Adrenal gland (tissue), 19 donors: ENCODE measurements at places on chromosomes 6 and 20.
A peak's percentile ranks its signal among the peaks of the same experiment; 100 is the strongest.

DNA sequence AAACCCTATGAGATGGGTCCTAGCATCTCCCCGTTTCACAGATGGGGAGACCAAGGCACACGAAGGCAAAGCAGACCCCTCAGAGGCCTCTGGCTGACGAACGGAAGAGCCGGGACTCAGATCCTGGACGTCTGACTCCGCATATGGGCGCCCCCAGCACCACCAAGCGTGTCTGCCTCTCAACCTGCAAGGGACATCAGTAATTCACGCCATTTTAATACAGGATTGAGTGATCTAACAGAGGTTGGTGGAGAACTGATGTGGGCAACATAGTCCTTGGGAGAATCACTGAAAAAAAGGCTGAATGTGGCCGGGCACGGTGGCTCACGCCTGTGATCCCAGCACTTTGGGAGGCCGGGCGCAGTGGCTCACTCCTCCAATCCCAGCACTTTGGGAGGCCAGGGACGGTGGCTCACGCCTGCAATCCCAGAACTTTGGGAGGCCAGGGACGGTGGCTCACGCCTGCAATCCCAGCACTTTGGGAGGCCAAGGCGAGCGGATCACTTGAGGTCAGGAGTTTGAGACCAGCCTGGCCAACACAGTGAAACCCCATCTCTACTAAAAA lies 206.6 kb downstream of the DLL1 start:
- DNase-seq, result no peak
- H3K4me1 ChIP-seq, result no peaks in the 10 kb centered on the region
- no peaks in the 10 kb centered on the region for H3K27me3 ChIP-seq
- no peak overlapping the region for H3K4me3 ChIP-seq

DNA sequence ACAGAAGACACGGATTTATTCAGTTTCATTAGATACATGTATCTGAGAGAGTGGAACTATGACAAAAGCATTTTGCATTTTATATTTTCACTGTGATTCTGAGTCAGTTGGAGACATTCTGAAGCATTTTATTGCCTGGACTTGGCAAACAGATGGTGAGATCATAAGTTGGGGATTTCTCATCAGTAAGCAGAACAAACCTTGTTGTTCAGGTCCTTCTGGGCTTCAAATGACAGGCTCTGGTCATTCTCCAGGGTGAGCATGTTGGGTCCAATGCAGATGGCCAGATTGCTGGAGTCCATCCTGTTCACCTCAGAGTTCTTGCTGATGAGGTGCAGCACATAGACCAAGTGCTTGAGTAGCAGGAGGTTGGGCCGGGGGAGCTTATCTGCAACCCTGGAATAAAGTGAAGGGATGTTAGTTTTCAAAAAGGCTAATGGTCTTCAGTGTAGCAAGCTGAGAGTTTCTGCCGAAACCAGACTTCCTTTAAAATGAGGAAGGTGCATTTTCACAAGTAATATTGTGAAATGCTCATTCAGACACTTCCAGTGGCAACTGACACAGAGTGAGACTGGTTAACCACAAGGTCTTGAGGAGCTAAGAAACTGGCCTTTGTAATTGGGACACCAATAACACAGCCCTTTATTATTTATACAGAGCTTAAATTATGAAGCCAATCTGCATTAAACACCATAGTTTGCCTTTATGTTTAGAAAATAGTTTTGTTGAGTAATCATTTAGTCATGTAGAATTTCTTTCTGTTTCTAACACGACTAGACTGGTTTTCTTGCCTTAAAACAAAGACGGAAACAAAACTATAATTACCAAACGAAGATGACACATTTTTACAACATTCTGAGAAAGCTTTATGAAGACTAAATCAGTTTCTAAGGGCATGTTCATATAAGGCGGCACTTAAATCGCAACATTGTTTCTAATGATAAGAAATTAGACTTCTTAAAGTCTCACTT lies 5.6 kb downstream of the TAGAP start:
- H3K4me3 ChIP-seq, result no peak overlapping the region
- no peaks in the 10 kb centered on the region for H3K27me3 ChIP-seq
- H3K27ac ChIP-seq, result peak overlapping the region; percentile 79
- H3K4me1 ChIP-seq, result peaks cover 6% of the 10 kb centered on the region
- H3K36me3 ChIP-seq, result no peaks in the 10 kb centered on the region

DNA sequence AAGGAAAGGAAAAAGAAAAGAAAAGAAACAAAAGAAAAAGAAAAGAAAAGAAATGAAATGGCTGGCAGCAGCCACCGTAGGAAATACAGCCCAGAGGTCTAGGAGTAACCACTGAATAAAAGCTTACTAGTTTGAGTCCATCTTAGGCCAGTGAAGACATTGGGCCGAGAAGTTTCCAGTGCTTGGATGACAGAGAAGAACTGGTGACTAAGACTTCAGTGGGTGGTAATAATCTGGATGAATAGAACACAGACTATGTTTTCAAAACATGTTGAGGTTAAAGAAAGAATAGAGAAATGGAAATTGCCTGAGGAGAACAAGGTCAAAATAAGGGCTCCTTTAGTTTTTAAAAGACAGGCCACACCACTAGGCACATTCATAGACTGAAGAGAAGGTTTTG lies 198.8 kb downstream of the ATXN1 start:
- H3K27ac ChIP-seq, result no peak overlapping the region
- no peaks in the 10 kb centered on the region for H3K4me1 ChIP-seq
- no peaks in the 10 kb centered on the region for H3K36me3 ChIP-seq
- H3K27me3 ChIP-seq, result no peaks in the 10 kb centered on the region

DNA sequence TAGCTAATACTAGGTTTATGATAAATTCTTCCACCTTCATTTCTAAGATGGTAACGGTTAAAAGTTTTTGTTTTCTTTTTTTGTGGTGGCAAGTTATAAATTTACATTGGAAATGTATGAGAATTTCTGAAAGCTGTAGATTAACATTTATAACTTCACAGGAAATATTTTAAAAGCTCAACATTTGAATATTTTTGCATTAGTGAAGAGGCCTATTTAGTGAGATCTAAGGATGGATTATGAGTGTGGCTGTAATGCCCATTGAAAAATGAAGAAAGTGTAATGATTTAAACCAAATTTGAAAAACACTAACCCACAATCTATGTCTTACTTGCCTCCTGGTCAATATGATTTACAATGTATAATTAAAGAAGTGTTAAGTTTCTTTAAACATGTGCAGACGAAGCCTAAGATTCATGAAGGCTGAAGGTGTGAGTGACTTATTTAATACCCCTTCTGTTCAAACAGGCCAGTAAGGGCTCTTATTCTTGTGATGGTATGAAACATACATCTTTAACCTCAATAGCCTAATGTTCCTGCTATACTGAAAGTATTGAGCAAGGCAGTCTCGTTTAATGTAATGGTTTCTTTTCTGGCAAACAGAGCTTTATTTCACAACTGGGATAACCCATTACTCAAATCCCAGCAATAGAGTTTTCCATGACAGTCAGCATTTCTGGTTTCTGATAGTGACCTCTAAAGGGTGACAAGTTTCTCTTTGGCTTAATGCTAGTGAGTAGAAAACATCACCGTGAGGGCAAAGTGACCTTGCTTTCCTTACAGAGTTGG lies 13.2 kb downstream of the HDGFL1 start:
- no peak for DNase-seq
- no peak overlapping the region for H3K27ac ChIP-seq
- H3K4me1 ChIP-seq, result no peaks in the 10 kb centered on the region
- no peaks in the 10 kb centered on the region for H3K27me3 ChIP-seq
- H3K36me3 ChIP-seq, result no peaks in the 10 kb centered on the region

GRCh38 chr6:13524801-13525508 lies 37.6 kb upstream of the GFOD1 start:
- no peak for DNase-seq
- no peaks in the 10 kb centered on the region for H3K4me1 ChIP-seq
- H3K4me3 ChIP-seq, result no peak overlapping the region
- H3K27ac ChIP-seq, result no peak overlapping the region
- H3K36me3 ChIP-seq, result no peaks in the 10 kb centered on the region

DNA sequence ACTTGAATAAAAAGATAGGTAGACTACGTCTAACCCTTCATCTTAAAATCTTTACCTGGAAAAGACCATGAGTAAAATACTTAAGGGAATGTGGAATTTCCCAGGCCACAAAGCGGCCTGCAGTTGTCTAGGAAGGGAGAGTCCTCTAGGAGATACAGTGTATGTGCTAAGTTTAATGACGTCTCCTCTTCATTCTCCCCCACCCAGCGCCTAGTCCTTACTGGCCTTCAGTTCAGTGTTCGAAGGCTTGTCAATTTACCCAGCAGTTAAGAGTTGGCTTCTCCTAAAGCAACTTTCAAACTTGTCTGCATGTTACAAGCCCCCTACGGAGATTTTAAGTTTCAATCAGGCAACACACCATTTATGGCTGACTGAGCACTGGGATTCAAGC lies 35.2 kb downstream of the HFE start:
- peak overlapping the region; percentile 94 for H3K27ac ChIP-seq
- no peak overlapping the region for H3K4me3 ChIP-seq
- H3K4me1 ChIP-seq, result peaks cover 17% of the 10 kb centered on the region
- no peaks in the 10 kb centered on the region for H3K27me3 ChIP-seq

- no peaks in the 10 kb centered on the region for H3K36me3 ChIP-seq
- H3K27ac ChIP-seq, result no peak overlapping the region
- no peak for DNase-seq
Measured at GRCh38 chr6:7747433-7747832, 21.5 kb downstream of the BMP6 start.

DNA sequence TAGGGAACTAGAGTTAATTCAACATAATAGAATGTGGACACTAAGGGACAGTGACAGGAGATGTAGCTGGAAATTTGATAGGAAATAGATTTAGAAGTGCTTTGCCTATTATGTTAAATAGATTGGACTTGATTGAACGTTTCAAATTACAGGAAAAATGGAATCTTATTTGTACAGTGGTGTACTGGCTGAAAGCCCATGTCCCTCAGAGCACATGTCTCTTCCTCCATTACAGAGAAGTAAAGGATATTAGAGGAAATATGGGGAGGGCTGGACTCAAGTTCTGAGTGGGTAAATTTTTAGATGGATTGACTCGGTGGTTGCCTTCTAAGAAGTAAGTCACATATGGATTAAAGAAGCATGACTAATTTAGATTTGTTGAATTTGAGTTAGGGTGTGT lies 11.4 kb downstream of the PKIB start:
- H3K36me3 ChIP-seq, result no peaks in the 10 kb centered on the region
- no peak for DNase-seq
- no peak overlapping the region for H3K4me3 ChIP-seq
- no peak overlapping the region for H3K27ac ChIP-seq
- no peaks in the 10 kb centered on the region for H3K27me3 ChIP-seq
